ENCODE measurements at places on chromosomes 1 and 21. TPM values are rescaled to one million over a fixed set of nuclear protein-coding genes. Genes with fewer than 3 reads are reported as not detected.

DNA sequence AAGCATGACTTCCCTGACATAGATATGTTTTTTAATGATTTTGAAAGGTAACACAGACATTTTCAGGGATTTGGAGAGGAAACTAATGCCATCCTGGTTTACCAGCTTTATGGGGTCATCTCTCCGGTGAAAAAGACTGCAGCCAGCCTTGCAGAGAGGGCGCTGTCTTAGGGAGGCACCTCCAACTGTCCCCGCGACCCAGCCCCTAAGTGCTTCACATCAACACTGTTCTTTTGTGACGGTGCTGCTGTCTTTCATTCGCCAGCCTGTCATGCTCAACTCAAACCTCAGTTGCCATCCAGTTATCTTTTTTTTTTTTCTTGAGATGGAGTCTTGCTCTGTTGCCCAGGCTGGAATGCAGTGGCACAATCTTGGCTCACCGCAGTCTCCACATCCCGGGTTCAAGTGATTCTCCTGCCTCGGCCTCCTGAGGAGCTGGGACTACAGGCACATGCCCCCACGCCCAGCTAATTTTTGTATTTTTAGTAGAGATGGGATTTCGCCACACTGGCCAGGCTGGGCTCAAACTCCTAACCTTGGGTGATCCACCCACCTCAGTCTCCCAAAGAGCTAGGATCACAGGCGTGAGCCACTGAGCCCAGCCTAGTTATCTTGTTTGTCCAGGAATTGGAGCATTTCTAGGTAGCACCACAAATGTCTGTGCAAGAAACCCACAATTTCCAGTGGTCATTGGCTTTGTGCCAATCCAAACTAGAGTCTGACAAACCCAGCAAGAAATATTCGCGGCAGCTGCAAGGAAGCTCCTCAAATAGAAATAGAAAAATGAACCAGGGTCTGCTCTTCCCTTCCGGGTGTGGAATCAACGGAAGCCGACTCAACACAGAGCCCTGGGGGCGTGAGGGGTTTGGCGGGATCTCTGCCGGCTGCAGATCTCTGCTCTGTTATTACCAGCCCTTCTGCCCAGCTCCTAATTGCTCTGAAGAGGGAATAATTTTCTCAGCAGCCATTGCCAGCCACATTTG, 24.2 kb downstream of the PDE9A start:
- ATAC-seq, result no peak

DNA sequence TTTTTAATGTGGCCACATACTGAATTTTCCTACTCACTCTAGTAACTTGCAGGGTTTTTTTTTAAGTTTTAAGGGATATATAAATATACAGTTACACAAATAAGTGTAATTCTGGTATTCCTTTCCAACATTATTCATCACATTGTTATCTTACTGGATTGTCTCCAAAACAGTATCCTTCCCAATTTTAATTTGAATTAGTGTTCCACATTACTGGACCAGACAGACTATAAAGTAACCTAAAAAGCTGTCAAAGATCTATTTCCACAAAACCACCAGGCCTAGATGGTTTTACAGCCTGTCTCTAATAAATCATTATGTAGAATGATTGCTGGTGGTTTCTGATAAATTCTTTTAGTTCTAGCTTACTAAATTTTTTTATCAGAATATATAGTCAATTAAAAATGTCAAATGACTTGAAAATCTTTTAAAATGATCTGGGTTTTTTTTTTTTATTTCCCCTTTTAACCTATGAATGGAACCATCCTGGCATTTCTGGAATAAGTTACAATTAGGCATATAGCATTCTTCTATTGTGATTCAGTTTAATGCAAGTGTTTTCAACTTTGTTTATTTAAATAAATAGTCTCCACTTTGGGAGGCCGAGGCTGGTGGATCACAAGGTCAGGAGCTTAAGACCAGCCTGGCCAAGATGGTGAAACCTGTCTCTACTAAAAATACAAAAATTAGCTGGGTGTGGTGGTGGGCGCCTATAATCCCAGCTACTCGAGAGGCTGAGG, 59.3 kb downstream of the PACC1 start:
- ATAC-seq, result no peak

DNA sequence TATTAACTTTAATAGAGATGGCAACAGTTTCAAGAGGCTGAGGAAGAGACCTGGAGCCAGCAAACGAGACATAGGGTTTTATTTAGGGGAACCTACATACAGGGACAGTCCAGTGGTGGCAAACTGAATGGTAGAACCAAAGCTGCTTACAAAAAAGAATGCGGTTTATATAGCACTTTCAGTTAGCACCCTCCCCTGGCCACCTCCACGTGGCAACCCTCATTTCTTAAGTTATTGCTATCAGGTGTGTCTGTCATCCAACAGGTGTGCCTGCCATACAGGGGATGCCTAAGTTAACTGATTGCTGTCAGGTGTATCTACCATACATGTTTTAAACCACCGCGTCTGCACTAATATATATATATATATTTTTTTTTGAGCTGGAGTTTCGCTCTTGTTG, 129.2 kb upstream of the DUSP10 start:
- no peak for ATAC-seq

DNA sequence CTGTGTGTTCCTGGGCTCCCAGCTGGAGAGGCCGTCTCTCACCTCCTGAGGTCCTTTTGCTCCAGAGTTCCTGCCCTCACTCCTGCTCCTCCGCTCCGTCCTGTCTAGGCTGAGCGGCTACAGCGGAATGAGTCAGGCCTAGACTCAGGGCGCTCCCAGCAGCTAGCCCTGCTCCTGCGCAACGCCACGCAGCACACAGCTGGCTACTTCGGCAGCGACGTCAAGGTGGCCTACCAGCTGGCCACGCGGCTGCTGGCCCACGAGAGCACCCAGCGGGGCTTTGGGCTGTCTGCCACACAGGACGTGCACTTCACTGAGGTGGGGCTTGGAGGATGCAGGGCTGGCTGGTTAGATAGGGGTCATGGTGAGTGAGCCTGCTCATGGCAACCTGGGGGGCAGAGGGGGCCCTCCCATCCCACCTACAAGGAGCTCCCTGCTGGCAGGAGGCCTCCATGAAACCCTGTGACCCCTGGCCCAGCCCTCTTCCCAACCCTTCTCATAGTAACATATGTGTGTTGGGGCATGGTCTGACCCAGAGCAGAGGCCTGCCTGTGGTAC, 15.1 kb downstream of the PSRC1 start:
- ATAC-seq, result no peak

- ATAC-seq, result no peak
Observed at GRCh38 chr1:228914700-228915099, 179.4 kb downstream of the RHOU start.

DNA sequence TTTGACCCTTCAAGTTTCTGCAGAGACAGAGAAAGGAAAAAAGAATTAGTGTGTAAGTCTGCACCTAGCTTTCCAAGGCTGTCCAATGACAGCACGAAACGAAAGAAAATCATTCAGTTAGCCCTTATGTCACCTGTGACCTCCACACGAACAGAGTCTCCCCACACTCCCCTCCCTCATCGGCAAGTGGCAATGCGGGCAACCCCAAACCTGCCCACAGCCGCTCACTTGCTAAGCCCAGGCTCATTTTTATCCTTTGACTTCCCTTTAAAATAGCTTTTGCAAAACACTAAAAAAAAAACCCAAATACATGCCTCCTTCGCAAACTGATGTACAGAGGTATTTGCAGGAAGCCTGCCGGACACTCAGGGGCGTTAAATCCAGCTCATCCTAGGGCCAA, 10.3 kb downstream of the RCC2 start:
- no peak for ATAC-seq

DNA sequence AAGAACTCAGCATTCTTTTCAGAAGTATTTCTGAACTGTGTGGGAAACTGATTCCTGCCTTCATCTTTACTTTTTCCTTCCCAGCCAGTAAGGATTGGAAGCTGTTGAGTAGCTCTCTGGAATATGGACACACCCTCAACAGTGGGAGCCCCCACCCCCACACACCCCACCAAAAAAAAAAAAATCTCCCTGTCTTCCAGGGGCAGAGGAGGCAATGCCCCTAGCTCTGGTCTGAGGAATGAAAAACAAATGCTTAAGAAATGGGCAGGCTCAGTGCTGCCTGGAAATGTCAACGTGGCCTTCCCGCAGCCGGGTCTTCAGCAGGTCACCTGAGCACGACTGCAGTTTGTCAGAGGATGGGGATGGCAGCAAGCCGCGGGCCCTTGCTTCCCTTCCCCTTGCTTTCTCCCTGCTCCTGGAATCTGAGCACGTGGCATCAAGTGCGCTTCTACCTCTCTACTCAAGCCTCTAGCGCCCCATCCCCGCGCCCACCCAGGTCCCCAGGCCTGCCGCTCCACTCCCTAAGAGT, 479 bp downstream of the RGS16 start:
- ATAC-seq, result peak; percentile 20

DNA sequence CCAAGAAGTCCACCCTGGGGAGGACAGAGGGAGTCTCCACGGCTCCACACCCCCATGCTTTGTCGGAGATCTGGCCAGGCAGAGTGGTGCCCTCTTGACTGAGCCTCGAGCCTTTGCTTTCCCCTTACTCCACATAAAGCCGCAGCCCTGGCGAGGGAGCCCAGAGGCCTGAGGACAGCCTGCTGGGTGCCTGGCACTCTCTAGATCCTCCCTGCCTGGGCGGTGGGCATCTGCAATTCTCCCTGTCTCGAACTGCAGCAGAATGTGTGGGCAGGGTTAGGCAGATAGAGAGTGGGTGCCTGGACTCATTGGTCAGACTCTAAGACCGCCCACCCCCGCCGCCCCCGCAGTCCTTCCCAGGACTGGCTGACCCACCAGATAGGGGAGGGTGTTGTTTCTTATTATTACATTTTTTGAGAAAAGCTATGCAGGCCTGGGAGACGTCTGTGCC, 13.9 kb downstream of the EPHX1 start:
- no peak for ATAC-seq

GRCh38 chr1:208362011-208362410, 117.8 kb upstream of the PLXNA2 start:
- ATAC-seq, result no peak

DNA sequence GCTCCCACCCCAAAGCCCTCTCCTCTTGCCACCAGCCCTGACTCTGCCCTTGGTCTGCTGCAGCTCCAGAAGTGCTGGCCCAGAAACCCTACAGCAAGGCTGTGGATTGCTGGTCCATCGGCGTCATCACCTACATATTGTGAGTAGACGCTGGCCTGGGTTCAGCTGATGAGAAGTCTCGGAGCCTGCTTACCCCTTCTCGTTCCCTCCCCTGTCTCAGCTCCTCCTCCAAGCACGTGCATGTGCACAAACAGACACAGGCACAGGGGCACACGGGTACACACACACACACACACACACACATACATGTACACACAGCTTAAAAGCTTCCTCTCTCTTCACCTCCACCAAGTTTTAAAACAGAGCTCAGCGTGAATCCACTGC, 24.3 kb downstream of the CAMK1G start:
- ATAC-seq, result no peak

GRCh38 chr1:34131396-34132160, 33.5 kb downstream of the CSMD2 start:
- no peak for ATAC-seq

- no peak for ATAC-seq
Observed at GRCh38 chr1:166730299-166730888, 108.9 kb upstream of the POGK start.

GRCh38 chr1:156052862-156053767, 483 bp downstream of the UBQLN4 start:
- ATAC-seq, result peak; percentile 4

- no peak for ATAC-seq
Observed at GRCh38 chr1:213714645-213715044, 273.1 kb upstream of the PROX1 start.

DNA sequence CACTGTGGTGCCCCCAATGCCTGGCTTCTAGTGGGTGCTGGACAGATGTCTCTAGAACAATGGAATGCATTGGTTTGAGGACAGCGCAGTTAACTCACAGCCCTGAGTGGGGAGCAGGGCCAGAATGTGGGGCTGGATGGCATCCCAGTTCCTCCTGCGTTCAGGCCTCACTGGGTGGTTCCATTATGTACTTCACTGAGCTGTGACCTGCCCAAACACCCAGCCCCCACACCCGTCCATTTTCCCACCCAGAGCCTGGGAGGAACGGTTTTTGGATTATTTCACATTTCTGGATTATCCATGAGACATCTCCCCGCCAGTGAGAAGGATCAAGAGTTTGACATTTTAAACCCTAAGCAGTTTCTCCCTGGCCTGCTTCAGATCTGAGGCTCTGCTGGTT, 55.3 kb upstream of the WASF2 start:
- peak; percentile 81 for ATAC-seq

DNA sequence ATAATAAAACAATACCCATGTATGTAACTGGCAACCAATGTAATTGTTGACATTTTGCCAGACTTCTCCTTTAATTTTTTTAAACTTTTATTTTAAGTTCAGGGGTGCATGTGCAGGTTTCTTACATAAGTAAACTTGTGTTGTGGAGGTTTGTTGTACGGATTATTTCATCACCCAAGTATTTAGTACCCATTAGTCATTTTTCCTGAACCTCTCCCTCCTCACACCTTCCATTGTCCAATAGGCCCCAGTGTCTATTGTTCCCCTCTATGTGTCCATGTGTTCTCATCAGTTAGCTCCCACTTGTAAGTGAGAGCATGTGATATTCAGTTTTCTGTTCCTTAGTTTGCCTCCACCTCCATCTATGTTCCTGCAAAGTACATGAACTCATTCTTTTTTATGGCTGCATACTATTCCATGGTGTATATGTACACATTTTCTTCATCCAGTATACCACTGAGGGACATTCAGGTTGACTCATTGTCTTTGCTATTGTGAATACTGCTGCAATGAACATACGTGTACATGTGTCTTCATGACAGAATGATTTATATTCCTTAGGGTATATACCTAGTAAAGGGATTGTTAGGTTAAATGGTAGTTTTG, 6.7 kb downstream of the DEPDC1 start:
- ATAC-seq, result no peak

DNA sequence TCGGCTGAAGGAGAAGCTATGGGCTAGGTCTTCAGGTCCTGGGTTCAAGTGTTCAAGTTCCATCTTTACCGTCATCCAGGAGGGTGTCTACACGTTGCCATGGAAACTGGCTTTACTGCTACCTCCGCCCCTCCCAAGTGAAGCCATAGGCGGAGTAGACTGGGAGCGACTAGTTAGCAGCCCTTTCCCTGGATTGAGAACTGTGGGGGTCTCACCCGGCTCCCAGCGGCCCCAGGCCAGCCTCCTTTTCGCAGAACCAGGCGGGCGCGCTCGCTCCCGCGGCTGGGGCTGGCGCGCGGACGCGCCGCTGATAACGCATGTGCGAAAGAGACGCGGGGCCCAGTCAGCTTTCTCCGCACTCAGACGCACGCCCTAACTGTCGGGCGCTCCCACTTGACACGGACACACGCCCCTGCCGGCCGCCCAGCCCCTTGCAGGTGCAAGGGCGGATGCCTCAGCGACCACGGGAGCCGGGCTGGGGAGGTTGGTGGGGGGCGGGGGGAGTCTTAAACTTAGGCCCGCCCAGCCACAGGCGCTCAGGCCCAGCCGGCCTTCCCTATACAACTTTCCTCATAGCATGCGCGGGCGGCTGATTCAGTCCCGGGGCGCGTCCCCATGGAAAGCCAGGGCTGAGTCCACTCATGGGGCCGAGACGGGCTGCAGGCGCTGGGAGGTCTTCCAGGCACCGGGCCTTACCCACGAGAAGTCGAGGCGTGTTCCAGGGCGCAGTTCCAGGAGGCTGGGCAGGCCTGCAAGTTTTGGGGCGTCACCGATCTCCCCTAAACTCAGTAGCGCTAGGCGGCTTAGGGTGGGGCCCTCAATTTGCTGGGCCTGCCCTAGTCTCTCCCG, 7.4 kb downstream of the EFNA4 start:
- peak; percentile 87 for ATAC-seq

The MEX3A gene
- under 0.01 TPM for total RNA-seq

The BACE2 gene
- 41.9 TPM for total RNA-seq

The CTPS1 gene
- total RNA-seq, result 33.1 TPM

The PCP4 gene
- 30.8 TPM for total RNA-seq

The SDE2 gene
- total RNA-seq, result 21.7 TPM

The RUNX1 gene
- 6.8 TPM for total RNA-seq

The KCNA3 gene
- 0.31 TPM for total RNA-seq

The LYPD8 gene
- total RNA-seq, result not detected

The TSSK3 gene
- not detected for total RNA-seq

The ZBTB8B gene
- 0.16 TPM for total RNA-seq

The FAM110D gene
- 9.7 TPM for total RNA-seq
